SW480 (cell line): ENCODE measurements at places on chromosomes 3 and 15.

GRCh38 chr15:62457100-62457499, 292.0 kb upstream of the C2CD4B start:
- DNase-seq: no peak

DNA sequence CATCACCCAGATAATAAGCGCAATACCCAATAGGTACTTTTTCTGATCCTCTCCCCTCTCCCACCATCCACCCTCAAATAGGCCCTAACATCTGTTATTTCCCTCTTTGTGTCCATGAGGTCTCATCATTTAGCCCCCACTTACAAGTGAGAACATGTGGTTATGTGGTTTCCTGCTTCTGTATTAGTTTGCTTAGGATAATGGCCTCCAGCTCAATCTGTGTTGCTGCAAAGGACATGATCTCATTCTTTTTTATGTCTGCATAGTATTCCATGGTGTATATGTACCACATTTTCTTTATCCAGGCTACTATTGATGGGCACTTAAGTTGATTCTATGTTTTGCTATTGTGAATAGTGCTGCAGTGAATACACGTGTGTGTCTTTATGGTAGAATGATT, 165.4 kb downstream of the MBNL1 start:
- DNase-seq: no peak

DNA sequence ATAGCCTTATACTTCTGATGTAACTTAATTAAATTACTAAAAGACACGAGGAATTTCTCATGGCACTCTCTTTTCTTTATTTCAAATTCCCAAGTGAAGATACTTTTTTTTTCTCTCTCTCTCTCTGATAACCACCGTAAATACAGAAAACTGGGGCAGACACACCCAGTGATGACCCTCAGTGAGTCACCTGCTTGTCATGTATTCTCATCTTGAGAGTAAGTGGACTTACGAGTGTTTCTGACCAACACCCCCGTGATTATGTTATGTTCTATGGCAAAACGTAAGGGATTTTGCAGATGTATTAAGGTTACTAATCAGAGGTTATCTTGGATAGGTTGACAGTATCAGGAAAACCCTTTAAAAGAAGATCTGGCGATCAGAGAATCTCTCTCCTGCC, 348.8 kb upstream of the ZNF717 start:
- DNase-seq: no peak

GRCh38 chr15:100134089-100134583, 207.6 kb downstream of the ADAMTS17 start:
- DNase-seq: no peak

- no peak for DNase-seq
Measured at GRCh38 chr15:28020644-28021043, 78.5 kb downstream of the OCA2 start.

- no peak for DNase-seq
Measured at GRCh38 chr3:183538486-183538885, 17.0 kb downstream of the KLHL6 start.

DNA sequence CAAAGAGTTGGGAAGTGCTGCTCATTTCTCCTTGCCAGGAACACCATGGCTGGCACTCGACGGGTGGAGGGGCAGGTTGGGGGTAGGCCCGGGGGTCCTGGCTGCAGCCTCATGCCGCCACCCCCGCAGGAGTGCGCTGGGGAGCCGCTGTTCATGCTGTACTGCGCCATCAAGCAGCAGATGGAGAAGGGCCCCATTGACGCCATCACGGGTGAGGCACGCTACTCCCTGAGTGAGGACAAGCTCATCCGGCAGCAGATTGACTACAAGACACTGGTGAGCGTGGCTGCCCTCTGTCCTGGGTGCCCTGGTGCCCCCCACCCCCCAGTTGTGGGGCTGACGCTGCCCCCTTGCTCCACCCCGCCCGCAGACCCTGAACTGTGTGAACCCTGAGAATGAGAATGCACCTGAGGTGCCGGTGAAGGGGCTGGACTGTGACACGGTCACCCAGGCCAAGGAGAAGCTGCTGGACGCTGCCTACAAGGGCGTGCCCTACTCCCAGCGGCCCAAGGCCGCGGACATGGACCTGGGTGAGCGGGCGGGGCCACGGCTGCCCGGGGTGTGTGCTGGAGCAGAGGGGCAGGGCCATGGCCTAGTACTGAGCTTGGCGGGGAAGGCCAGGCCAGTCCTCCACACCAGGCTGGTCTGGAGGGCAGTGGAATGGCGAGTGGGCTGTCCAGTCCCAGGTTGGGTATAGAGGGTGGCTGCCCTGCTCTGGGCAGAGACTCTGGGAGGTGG, 45.1 kb downstream of the PLXNA1 start:
- DNase-seq: no peak

- no peak for DNase-seq
Measured at GRCh38 chr3:23981955-23982354, 36.9 kb downstream of the NR1D2 start.

- DNase-seq: no peak
Measured at GRCh38 chr3:152295806-152296205, 27.1 kb downstream of the MBNL1 start.

DNA sequence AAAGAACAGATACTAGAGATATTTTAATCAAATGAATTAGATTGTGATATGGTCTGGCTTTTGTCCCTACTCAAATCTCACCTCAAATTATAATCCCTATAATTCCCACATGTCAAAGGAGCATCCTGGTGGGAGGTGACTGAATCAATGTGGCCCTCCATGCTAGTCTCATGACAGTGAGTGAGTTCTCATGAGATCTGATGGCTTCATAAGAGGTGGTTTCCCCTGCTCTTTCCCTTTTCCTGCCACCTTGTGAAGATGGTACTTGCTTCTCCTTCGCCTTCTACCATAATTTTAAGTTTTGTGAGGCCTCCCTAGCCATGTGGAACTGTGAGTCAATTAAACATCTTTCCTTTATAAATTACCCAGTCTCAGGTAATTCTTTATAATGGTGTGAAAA, 82.8 kb downstream of the FAIM start:
- no peak for DNase-seq

- DNase-seq: no peak
Measured at GRCh38 chr3:12489832-12490231, 5.6 kb downstream of the TSEN2 start.

- no peak for DNase-seq
Measured at GRCh38 chr15:66573348-66573718, 7.5 kb upstream of the LCTL start.

- DNase-seq: no peak
Measured at GRCh38 chr15:37131621-37132020, 31.3 kb upstream of the MEIS2 start.

DNA sequence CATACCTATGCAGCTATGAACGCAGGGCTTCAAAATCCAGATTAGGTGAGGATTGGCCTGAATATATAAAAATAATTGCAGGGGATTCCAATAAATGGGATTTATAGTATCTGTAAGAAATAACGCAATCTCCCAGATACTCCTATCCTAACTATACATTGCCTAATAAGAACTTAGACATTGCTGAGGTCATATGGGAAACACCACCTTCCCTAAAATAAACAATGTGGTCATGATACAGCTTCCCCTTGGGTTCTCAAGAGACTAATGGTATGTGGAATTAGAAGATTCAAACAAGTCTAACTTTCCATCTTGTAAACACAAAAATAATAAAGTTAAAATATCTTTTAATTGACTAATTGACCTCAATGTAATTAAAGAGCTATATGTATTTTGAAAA, 28.2 kb downstream of the UBE3A start:
- DNase-seq: no peak

DNA sequence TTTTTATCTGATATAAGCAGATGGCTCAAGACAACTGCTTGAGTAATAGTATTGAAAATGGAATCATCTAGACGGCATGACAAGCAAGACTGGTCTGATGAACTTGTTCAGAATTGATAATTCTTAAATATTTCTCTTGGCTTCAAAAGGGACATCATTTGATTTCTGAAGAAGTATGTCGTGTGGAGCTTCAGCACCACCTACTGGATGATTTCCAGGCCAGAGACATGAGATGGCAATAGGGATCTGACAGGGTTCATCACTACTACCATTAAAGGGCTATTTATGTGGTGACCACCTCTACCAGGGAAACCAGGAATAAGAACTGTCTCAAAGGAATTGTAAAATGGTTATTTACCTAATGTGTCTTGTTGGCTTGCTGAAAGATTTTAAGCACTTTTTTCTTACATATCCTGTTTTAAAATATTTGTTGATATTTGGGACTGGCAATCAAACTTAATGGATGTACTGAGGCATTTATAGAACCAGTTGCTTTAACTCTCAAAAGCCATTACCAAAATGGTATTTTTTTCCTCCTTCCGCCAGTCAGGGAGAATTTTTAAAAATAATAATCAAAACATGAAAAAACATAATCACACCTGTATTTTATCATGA, 99.5 kb upstream of the FAM98B start:
- DNase-seq: peak; percentile 52
